ENCODE measurements at places on chromosomes 12 and 14.

- DNase-seq, result no peak
Measured at GRCh38 chr14:44944107-44944506, 17.6 kb downstream of the KLHL28 start.

DNA sequence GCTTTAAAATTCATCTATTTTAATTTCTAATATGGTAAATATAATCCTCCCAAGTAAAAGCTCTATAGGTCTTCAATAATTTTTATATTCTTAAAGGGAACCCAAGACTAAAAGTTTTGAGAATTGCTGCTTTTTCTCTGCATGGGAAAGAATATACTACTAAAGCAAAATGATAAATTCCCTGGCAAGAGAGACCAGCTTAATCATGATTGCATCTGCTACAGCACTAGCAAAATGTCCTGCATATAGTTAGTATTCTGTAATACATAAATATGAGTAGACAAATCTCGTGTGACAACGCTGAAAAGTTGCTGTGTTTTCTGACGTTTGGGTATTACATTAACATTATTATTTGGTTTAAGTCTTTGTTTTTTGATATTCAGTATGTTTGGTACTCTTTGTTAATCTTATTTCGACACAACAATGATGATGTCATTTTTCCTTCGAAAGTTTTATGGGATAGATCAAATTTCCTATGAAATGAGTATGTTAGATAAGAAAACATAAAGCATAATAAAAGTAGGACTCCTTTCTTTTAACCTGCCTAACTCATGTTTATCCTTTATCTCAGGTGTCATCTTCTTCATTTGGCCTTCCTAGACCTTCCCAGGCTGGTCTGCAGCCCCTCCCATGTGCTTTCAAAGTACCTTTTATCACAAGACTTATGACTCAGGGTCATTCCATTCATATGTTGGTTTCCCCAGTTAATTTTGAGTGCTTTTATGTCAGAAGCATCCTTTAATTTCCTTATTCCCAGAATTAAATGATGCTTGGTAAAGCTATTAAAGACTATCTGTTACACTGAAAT, 321.9 kb downstream of the RAD51B start:
- DNase-seq, result no peak

DNA sequence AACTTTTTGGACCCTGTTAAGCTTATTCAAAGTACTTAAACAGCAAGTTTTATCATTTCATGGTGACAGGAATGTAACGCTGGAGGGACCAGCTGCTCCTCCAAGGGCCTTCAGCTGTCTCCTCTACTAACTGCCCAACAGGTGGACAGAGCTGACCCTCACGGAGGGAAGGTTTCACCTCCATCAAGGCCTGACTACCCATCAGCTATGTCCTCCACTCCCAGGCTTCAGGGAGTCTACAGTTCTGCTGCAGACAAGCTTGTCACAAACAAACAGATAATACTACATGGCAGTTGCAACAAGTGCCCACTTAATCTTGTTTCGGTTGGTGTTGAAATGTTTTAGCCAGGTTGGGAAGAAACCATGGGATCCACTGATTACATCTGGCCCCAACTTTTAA, 175.1 kb downstream of the TTC7B start:
- no peak for DNase-seq

GRCh38 chr14:103547941-103548462, 14.5 kb downstream of the BAG5 start:
- DNase-seq, result no peak

DNA sequence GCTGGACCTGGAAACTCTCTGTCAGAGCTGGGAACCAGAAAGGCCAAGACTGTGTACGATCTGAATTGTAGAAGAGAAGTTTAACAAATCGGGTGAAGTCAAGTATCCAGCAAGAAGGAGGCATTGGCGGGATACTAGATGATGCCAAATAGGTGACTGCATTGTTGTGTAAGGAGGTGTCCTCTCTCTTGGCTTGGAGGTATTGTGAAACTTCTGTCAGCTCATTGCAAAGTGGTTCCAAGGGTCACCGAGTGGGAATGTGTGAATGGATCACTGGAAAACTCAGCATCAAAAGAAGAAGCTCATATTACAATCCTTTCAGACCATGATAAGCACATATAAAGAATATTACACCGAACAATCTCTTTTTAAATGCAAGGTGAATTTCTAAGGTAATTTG, 11.7 kb downstream of the NAV3 start:
- DNase-seq, result no peak

DNA sequence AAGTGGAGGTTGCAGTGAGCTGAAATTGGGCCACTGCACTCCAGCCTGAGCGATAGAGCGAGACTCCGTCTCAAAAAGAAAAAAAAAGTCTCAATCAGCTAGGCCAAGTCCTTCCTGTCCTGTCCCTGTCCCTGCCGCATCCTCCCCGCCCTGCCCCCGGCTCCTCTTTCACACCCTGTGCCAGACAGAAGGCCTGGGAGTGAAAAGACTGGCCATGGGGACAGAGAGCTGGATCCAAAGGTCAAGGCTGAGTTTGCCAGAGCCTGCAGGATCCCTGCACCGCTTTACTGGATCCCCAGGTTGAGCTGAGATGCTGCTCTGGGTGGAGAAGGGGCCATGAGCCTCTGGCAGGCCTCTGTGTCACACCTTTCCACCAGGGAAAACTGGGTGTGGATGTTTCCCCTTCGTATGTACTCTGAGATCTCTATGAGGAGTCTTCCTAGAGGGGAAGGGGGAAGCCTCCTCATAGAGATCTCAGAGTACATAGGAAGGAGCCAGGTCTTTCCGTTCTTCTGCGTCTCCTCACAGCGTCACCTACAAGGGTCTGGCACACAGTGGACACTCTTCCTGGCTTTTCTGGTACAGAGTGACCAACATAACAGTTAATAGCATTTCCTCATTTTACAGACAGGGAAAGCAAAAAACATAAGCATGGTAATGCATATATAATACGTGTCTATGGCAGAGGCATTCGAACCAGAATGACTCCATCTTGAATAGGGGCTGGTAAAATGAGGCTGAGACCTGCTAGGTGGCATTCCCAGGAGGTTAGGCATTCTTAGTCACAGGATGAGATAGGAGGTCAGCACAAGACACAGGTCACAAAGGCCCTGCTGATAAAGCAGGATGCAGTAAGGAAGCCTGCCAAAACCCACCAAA, 35.1 kb downstream of the NINJ2 start:
- DNase-seq, result no peak

DNA sequence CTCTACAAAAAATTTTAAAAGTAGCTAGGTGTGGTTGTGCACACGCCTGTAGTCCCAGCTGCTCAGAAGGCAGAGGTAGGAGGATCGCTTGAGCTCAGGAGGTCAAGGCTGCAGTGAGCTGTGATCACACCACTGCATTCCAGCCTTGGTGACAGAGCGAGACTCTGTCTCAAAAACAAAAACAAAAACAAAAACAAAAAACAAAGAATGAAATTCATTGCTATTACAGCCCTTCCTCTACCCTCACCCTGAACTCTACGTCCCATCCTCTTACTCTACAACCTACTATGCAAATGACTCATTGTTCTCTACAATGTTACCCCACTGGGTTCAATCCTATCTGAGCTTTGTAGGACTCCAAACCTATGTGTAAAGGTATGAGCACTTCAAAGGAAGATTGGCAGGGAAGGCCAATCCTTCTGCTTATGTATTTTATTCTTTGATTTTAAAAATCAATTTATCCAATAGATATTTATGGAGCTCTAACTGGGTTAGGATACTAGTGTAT, 39.3 kb downstream of the NINJ2 start:
- DNase-seq, result no peak

DNA sequence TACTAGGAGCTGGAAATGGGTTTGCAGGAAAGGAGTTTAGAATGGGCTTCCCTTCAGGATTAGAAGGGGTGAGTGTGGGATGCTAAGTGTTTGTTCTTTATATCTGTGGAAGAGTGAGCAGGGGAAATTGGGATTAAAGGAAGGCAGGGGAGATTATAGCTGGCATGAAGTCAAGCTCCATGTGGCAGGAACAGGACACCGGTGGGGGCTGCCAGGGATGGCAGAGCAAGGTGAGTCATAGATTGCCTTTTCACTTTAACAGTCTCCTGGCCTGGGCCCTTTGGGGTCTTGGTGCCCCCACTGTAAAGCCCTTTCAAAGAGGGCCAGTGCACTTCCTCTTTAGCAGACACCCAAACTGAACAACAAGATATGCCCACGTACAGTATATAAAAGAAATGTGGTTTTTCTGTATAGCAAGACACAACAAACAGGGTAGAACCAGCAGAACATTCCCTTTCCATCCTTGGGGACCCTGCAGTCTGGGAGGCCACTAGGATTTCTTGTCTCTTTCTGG, 23.1 kb upstream of the FBXO21 start:
- DNase-seq, result no peak

- DNase-seq, result no peak
Measured at GRCh38 chr14:60206837-60207533, 41.8 kb upstream of the DHRS7 start.

DNA sequence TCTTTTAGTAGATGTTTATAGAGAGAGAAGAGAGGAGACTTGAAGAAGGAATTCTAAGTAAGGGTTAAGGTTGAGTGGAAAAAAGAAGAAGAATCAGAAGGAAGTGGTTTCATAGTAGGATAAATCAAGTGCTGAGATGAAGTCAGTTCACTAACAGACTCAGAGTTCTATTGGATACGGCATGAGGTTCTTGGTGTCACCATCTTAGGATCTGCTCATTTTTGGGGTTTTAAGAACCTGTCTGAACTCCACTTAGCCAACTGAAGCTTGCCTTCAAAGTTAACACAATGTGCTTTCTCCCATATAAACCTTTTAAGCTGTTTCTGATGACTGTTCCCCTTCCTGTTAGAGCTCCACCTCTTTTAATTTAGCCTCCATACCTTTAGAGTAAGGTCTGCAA, 152.6 kb downstream of the PRKCH start:
- DNase-seq, result no peak

- no peak for DNase-seq
Measured at GRCh38 chr12:107822356-107822755, 47.9 kb downstream of the ASCL4 start.

DNA sequence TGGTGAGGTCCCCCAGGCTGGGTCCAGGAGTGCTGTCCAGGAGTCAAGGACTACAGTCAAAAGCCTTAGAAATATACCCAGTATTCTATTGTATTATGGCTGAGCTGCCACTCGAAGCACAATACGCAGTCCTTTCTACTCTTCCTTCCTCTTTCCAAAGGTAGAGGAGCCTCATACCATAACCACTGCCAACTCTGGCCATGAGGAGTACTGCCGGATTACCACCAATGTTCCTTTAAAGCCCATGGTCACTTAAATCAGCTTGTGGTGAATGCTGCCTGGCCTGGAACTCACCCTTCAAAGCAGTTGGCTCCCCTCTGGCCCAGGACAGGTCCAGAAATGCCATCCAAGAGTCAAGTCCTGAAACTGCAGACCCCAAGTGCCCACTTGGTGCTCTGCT, 425.4 kb downstream of the SLC16A7 start:
- no peak for DNase-seq

DNA sequence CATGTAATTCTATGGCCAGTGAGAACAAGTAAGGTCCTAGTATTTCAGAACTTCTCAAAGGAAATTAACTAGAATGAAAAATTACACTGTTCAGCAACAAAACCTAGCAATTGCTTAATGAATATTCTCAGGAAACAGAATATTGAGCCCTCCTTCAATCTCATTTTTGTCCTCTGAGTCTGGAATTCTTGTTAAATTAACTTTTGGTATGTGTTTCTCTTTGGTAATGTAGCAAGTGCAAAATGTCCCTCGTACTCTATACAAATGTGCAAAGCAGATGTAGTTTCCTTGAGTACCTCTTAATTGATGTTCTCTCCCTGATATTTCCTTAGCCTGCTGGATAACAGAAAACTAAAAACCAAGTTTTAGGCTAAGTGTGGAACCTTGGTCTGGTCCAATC, 190.8 kb upstream of the CNOT2 start:
- no peak for DNase-seq

DNA sequence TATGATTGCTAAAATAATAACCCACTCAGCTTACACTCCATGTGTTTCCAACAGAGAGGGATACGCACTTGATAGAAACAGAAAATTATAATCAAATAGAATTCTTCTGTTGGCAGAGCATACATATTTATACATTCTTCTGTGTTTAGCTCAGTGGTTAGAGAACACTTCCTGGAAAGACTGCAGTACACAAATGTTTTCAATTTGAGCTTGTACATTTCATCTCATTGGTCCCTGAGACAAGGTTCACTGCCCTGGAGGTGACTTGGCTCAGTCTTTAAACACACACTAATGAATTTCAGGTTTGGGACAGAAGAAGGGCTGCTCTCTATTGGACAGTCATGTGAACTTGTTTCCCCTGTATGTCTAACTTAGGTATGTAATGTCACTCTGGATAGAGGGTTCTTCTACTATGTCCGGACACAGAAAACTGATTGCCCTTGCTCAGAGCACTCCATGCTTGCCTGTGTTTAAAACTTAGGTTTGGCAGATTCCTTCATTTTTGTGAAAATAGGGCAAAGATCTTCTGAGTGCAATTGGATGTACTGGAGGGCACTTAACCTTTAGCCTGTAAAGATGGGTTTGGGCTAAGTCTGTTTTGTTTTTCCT, 22.9 kb downstream of the PROX2 start:
- DNase-seq, result no peak

GRCh38 chr12:69331519-69331908, 16.7 kb upstream of the LYZ start:
- no peak for DNase-seq

GRCh38 chr12:95179011-95179410, 38.3 kb downstream of the FGD6 start:
- DNase-seq, result no peak

GRCh38 chr12:122726080-122726558, 4.5 kb downstream of the HCAR1 start:
- DNase-seq, result no peak

Data from stimulated activated effector memory CD8-positive, alpha-beta T cell treated with anti-CD3 and anti-CD28 coated beads, Interleukin-12 subunit alpha, Interleukin-12 subunit beta, amount 100 ng/mL, for 72 hours (primary cell).